ENCODE measurements at places on chromosomes 12 and 14.
A peak's percentile ranks its signal among the peaks of the same experiment; 100 is the strongest.

DNA sequence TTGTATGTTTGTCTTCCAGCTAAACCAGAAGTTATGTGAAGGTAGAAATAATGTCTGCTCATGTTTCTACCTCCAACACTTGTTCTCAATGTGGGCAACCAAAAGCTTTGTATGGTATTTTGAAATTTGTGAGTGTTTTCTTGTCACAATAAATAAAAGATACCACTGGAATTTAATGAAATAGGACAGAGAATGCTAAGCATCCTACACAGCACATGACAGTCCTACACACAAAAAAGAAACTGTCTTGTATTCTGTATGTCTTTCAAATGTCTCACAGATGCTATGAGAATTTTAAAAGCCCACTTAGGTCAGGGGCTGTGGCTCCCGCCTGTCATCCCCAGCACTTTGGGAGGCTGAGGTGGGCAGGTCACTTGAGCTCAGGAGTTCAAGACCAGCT lies 68.9 kb downstream of the RALGAPA1 start:
- DNase-seq = no peak

DNA sequence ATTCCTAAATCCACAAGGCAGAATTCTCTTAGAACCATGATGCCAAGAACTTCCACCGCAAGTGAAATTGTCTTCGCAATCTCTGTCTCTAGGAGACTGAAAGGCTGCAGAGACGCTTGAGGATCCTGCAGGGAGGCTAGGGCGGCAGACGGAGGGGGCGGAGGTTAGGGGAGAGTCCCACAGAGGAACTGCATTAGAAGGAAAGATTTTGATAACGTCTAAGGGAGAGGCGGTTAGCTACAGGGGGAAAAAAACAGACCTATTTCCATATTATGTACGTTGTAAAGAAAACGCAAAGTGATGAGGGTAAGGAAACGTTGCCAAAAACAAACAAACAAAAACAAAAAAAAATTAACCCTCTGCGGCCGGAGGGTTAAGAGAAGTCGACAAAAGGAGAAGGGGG lies 595 bp downstream of the KLHL28 start:
- DNase-seq = peak; percentile 55

- peak; percentile 18 for DNase-seq
Observed at GRCh38 chr14:103140316-103141109, 17.3 kb downstream of the TNFAIP2 start.

- DNase-seq = peak; percentile 23
Observed at GRCh38 chr12:19298836-19299605, 140.3 kb upstream of the AEBP2 start.

DNA sequence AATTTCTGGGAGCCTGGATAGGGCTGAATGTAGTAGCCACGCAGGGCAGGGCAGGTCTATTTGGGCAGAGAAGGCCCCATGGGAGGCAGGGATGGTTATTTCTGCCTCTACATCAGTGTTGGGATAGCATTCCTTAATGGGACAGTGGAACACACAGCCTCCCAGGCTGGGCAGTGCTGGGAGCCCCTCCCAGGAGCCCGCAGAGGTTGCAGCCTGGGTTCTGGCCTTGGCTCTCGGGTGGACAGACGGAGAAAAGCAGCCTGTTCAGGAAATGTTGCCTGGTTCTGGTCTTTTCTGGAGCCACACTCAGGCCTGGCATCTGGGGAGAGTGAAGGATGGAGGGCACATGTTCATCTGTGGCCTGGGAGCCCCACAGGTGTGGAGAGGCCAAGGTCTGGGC lies 479 bp upstream of the NOS1 start:
- no peak for DNase-seq

DNA sequence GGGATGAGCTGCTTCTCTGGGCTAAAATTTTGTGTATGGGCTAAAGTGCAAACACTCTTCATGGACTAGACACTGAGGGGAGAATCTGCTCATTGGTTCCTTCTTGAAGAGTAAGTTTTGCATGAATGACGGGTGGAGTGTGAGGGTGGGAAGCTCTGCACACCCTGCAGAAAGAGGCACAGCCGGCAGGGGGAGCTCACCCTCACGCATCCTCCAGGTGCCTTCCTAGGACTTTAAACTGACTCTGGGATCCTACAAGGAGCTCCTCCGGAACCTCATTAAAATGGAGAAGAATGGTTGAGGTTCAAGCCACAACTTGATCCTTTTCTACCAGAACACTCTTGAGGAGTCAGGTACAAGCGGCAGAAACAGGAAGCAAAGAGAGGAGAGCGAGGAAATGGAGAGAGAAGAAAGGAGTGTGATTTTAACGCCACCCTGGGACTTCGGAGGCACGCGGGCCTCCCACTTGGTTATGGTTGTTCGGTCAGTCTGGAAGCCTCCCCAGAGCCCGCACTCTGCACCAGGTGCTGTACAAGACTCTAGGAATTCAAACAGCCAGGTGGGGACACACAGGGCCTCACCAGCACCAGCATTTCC lies 87.5 kb downstream of the SETD3 start:
- DNase-seq = peak; percentile 20

DNA sequence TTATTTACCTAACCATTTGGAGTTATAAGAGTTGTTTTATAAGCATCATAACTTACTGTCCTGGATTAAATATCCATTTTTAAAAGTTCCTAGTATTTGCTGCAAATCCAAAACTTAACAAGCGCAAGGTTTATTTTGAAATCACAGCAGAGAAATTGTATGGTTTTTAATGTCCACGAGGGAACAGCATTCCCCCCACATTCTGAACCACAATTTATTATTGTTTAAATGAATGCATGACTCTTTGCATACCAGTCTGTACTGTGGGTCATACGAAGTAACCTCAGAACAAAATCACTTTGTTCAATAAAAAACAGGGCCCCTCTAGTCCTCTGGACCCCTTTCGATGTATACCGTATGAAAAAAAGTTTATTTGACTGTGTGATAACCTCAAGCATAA lies 75.9 kb downstream of the DACT1 start:
- DNase-seq = no peak

- no peak for DNase-seq
Observed at GRCh38 chr14:68879321-68879781, 86.5 kb upstream of the ZFP36L1 start.

- DNase-seq = no peak
Observed at GRCh38 chr14:67270145-67270753, 29.0 kb downstream of the PALS1 start.

DNA sequence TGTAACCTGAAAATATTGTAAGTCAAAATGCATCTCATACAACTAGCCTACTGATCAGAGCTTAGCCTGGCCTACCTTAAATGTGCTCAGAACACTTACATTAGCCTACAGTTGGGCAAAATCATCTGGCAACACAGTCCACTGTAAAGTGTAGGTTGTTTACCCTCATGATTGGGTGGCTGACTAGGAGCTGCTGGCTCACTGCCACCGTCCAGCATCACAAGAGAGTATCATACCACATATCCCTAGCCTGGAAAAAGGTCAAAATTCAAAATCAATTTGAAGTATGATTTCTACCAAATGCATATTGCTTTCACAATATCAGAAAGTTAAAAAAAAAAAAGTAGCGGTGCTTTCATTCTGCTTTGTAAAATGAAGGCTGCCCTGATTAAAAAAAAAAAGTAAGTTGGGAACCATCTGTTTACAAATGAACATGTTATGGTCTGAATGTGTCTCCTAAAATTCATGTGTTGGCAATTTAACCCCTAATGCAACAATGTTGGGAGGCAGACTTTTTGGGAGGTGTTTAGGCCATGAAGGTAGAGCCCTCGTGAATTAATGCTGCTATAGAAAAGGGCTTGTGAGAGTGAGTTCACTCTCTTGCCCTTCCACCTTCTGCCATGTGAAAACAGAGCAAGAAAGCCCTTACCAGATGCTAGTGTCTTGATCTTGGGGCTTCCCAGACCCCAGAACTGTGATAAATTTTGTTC lies 211.8 kb downstream of the PPM1H start:
- DNase-seq = no peak

DNA sequence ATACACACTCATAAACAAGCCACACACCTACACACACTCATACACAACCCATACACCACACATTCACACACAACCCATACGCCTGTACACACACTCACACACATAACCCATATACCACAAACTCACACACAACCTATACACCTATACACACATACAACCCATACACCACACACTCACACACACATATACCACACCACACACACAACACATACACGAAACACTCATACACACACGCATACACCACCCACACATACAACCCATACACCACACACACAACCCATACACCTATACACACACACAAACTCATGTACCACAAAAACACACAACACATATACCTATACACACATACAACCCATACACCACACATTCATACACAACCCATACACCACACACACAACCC lies 164.3 kb downstream of the TMEM121 start:
- no peak for DNase-seq

- peak; percentile 66 for DNase-seq
Observed at GRCh38 chr12:59040656-59041055, 120.4 kb upstream of the LRIG3 start.

DNA sequence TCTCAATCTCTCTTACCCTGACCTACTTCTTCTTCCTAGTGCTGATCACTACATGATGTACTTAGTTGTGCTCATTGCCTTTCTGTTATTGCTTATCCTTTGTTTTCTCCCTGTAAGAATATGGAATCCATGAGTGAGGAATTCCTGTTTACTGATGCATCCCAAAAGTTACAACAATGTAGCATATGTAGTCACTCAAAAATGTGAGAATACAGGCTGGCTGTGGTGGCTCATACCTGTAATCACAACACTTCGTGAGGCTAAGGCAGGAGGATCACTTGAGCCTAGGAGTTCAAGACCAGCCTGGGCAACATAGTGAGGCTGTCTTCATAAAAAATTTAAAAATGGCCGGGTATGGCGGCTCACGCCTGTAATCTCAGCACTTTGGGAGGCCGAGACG lies 8.0 kb upstream of the WDR20 start:
- DNase-seq = no peak

GRCh38 chr14:99605299-99605961 lies 1.4 kb upstream of the CCDC85C start:
- peak; percentile 66 for DNase-seq

- no peak for DNase-seq
Observed at GRCh38 chr12:43281563-43281962, 270.4 kb downstream of the ADAMTS20 start.

- peak; percentile 52 for DNase-seq
Observed at GRCh38 chr12:124379938-124380754, 85.3 kb downstream of the RFLNA start.

- no peak for DNase-seq
Observed at GRCh38 chr12:113770389-113770865, 195.7 kb downstream of the RBM19 start.

DNA sequence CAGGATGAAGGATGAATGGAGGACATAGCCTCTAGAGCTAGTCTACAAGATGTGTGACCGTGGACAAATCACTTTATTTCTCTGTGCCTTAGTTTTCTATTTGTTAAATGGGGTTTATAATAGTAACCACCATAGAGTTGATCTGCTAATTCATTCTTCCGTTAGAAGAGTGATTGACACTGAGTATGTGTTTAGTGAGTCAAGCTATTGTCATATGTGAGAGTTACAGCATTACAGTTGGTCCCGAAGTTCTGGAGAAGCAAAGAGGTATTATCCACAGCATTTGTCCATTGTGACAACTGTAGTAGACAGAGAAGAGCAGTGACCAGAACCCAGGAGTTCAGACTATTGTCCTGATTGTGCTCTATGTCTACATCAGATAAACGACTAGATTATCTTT lies 14.1 kb downstream of the FAR2 start:
- no peak for DNase-seq

DNA sequence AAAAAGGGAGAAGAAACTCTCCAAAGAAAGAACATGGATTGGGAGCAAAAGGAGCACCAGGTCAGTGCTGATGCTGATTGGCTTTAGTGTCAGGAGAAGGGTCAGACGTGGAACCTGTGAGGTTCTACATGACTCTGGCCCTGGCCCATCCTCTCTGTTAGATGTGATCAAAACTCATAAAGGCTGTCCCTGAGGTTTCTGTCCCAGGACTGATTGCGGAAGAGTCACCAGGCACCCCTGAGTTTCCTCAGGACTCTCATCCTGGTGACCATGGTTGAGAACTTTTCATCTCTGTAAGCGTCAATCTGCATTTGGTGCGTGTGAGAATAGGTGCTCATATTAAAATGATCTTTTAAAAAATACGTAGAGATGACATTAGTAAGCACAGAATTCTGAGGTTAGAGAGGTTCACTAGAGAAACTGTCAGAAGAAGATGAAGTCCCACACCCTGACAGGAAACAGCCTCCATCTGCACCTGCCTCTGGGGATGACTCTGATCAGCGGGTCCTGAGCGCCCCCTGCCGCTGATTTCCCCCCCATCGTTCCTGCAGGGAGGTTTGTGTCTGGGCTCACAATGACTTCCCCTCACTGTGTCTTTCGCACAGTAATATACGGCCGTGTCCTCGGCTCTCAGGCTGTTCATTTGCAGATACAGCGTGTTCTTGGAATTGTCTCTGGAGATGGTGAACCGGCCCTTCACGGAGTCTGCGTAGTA lies 741.8 kb downstream of the TMEM121 start:
- no peak for DNase-seq

GRCh38 chr12:70605976-70606375 lies 31.3 kb downstream of the PTPRB start:
- DNase-seq = peak; percentile 65

DNA sequence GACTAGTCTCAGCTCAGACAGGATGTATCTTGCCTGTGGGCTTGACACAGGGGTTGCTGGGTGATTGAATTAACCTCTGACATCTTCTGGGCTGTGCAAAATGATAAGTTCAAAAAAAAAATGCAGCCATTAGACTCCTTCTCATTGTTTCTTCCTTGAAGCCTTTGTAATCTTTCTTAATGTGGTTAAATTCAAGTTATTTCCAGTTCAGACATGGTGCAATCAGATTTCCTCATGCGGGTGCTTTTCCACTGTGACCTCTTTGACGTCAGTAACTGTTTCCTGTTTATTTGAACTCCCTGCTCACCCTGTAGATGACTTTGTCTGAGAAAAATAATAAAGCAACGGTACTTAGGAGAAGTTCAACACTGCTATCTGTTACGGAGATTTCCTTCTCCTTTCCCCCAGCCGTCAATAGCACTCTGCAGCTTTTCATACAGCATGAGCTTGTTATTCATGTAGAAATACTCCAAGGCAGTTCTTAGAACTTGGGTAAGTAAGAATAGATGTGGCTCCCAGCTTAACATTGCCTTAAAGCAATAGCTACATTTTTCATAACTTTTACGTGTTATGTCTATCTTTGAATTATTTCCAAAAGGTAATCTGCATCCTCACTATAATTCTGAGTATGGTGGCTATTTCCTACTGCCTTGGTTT lies 155.5 kb downstream of the PRKCH start:
- DNase-seq = peak; percentile 90

- no peak for DNase-seq
Observed at GRCh38 chr12:63317880-63318279, 166.9 kb upstream of the AVPR1A start.

DNA sequence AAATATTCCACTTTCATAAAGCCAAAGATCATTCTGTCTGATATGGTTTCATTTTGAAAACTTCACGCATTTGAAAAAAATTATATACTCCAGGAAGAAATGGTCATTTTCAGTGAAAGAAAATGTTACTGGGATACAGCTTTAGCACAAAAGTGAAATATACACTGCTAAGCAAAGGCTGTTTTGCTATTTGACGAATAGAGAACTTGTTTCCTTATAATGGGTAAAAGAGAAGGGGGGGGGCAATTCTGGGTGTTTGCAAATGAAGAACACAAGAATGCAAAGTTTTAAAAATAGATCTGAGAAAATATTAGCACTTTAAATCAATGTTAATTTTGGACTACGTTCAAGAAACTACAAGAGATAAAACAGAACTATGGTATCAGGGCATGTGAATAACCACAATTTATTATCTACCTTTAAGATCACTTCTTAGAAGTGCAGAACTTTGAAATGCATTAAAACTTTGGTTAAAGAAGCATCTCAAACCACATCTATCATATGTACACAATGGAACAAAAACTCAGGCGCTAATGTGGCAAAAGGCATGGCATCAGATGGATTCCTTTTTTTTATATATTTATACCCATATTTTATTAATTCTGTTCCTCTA lies 51.1 kb downstream of the EFCAB11 start:
- DNase-seq = no peak

Measured in mammary epithelial cell (primary cell).